Stimulated activated CD8-positive, alpha-beta memory T cell treated with anti-CD3 and anti-CD28 coated beads, Interleukin-4, amount 100 ng/mL, for 1 hour (primary cell): ENCODE measurements at places on chromosomes 12 and 14.

GRCh38 chr12:20196767-20197166 lies 171.6 kb upstream of the PDE3A start:
- no peak for DNase-seq

DNA sequence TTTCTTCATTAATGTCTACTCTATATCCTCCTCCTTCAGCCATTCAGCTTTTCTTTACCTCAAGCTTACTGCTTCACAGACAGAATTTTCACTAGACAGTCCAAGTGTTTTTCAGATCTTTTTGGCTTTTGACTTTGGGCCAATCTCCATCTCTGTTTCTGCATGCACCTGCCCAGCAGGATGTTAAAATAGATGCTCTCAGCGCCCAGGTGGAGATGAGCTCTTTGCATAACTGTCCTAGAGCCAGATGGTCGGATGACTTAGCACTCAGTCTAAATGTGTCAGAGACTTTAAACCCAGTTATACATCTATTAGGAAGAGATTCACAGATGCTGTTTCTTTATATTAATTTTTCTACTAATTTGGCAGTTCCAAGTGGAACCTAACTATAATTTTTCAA lies 80.3 kb upstream of the SSTR1 start:
- DNase-seq = no peak

GRCh38 chr14:36270191-36270590 lies 50.2 kb downstream of the MBIP start:
- DNase-seq = no peak

GRCh38 chr12:45098766-45099165 lies 47.9 kb upstream of the DBX2 start:
- no peak for DNase-seq

DNA sequence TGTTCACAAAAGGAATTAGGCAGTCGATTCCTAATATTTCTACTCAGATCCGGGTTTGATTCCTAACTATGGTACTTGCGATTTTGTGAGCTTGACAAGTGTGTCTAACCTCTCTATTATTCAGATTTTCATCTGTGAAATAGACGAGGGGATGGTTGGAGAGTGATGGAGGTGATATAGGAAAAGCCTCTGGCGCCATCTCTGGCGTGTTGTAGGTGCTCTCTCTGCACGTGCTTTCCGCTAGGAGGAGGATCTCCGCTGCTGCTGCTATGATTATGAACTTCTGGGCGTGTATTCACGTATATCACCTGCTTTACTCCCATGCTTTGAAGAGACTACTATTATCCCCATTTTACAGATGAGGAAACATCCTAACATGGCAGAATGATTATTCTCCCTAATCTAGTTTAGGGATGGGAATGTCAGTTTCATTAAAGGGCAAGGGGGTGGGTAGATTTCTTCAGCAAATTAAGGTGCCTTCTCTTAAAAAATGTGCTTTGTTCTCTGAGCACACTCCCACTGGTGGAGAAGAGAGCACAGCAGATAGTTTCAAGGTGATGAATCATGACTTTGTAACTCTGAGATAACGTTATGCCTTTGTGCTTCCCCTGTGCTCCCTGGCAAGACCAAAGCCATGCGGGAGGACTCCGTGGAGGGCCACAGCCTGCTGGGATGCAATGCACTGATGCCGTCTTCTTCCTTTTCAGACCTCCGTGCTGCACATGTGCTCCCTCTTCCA lies 97.1 kb downstream of the PRIMA1 start:
- no peak for DNase-seq
